GM19239 (cell line): ENCODE measurements at places on chromosomes 11 and 22.

DNA sequence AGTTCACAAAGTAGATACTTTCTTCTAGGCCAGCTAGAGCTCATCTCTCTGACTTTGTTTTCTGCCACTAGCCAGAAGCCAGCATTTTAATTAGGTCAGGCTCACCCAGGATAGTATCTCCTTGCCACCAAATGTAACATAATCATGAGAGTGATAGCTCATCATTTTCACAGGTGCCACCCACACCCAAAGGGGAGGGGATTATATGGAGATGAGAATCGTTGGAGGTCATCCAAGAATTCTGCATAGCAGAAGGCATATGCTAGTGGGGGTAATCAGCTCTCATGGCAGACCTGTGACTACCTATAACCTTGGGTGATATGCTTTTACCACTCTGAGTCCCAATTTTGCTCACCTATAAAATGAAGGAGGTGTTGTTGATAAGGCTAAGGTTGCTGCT lies 523.0 kb downstream of the METTL15 start:
- no peak for DNase-seq

DNA sequence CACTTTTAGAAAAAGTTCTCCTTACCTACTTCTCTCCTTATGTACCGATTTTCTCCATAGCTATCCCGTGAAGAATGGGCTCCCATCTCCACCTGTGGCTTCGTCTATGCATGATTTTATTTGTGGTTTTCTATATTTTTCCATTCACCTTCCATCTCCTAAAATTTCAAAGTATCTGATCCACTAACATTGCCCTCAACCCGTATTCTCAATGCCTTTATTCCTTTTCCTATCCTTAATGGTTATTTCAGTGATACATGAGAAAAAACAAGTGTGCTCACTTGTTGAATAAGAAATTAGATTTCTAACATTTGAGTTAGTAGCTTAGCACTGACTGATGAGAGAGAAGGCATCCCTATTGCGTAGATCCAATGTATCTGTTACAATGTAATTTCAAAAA lies 16.9 kb downstream of the CYP2R1 start:
- DNase-seq, result no peak

DNA sequence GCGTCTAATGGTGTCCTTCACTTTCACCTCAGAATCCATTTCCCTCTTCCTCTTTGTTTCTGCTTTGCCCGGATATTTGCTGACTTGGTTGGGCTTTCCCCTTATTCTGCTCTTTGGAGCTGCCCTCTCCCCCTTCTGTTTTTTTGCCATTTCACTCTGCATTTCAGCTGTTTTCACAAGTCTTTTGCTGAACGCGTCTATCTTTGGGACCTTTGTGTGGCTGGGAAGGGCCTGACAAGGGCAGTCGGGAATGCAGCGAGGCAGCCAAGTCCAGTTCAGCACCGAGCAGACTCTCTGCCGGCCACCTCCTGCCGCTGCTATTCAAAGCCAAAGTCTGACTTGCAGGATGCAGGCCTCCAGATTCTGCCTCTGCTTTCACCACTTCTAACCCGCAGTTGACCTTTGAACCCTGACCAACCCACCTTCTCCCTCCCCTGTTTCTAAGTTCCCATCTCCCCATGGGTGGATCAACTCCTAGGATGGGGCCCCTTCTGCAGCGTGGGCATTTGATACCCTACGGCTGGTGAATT lies 38.2 kb downstream of the FEZ1 start:
- no peak for DNase-seq

DNA sequence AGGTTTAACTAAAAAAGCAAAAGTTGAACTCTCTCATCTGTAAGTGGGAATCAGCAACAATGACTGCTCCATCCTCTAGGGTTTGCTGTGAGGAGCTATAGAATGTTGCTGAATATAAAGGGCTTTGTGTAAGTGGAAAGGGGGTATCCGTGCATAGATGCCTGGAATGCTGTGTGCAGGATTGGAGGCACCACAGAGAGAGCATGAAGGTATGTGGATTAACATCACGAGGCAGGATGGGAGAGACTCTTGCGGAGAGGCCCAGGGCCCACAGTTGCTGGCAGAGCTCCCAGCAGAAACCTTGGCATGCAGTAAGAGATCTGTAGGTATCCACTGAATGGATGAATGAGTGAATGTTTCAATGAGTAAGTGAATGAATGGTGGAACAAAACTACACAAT lies 298.7 kb upstream of the DDI1 start:
- DNase-seq, result no peak

- DNase-seq, result no peak
These were observed 986.5 kb downstream of the TBC1D22A start for GRCh38 chr22:47748957-47749356.

GRCh38 chr11:76708972-76709660 lies 38.6 kb upstream of the LRRC32 start:
- DNase-seq, result no peak

DNA sequence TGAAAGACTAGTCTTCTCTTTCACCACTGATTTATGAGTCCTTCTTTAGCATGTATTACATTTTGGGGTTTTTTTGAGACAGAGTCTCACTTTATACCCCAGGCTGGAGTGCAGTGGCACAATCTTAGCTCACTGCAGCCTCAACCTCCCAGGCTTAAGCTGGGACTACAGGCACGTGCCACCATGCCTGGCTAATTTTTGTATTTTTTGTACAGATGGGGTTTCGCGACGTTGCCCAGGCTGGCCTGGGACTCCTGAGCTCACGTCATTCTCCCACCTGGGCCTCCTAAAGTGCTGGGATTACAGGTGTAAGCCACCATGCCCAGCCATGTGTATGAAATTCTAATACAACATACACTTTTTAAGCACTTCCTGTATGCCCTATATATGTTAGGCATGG lies 26.3 kb upstream of the CXCR5 start:
- DNase-seq, result no peak

- no peak for DNase-seq
These were observed 37.6 kb downstream of the ZNRF3 start for GRCh38 chr22:28920757-28921584.

GRCh38 chr11:77411137-77411707 lies 62.7 kb downstream of the PAK1 start:
- no peak for DNase-seq

GRCh38 chr22:30875481-30876215 lies 92.9 kb downstream of the MORC2 start:
- DNase-seq, result no peak
